ENCODE measurements at places on chromosomes 13 and 19.

DNA sequence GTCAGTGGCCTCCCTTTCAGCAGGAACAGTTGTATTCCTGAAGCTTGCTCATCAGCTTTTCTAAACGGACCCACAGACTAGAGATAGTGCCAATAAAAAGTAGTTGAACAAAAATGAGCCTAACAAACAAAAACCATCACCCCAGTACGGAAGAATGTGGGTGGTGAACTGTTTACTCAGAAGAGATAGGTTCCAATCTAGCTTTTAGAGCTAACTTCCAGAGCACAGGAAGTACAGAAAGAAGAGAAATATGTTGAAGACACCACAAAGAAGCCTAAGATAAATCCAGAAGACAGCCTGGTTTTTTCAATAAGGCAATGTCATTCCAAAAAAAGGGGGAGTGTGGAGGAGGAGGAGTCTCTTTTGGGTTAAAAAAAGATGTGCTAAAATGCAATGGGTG, 2.8 kb upstream of the LMO7 start:
- DNase-seq: no peak

DNA sequence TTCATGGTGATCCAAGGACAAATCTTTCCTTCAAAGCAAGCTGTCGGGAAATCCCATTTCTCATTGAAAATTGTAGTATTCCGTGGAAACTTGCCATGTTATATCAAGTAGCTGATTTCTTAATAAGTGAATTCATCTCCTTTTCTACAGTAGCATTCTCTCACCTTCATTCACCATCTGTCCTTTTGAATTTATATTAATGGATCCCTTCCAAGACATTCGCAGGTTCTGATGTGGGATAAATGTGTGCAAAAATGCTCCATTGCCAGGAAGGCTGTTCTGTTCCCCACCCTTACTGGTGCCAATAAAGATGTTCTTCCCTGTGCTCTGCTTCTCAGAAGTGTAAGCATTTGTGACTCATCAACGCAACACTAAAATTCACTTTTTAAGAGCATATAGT, 36.2 kb downstream of the AMER2 start:
- no peak for DNase-seq

DNA sequence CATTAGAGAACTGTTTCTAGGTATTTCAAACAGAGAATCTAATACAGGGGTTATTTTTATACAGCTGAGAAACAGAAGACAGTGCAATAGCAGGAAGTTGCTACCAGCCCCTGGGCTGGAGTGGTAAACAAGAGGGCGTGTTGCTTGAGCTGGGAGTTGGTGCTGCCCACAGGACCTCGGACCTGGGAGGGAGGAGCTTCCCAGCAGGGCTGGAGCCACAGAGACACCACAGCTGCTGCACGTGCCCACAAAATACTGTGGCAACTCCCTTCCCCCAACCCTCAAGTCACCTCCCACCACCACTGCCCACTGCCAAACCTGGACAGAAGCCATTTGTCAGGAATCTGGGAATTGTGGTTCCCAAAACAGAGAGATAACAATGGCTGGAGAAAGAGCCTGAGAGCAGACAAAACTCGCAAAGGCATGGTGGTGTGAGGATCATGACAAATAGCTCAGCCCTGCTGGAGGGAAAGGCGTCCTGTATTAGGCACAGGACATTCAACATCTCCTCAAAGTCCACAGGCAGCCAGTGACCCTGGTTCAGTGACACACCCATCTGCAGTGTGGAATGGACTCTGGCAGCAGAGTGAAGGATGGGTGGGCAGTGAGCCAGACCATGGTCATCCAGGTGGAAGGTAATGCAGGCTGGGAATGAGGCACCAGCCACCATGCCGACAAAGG, 57.2 kb downstream of the SPATA13 start:
- DNase-seq: no peak

DNA sequence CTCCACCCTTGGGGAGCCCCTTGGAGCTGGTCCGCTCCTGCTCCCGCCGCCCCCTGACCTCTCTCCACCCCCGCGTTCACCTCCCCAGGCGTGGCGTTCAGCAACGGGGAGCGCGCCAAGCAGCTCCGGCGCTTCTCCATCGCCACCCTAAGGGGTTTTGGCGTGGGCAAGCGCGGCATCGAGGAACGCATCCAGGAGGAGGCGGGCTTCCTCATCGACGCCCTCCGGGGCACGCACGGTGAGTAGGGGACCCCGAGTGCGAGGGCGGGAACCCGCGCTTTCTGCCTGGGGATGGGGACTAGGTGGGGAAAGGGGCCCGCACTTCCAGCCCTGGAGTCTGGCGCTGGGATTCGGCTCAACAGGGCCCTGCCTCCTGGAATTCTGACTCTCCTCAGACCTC, 1.7 kb downstream of the CYP2A13 start:
- no peak for DNase-seq

DNA sequence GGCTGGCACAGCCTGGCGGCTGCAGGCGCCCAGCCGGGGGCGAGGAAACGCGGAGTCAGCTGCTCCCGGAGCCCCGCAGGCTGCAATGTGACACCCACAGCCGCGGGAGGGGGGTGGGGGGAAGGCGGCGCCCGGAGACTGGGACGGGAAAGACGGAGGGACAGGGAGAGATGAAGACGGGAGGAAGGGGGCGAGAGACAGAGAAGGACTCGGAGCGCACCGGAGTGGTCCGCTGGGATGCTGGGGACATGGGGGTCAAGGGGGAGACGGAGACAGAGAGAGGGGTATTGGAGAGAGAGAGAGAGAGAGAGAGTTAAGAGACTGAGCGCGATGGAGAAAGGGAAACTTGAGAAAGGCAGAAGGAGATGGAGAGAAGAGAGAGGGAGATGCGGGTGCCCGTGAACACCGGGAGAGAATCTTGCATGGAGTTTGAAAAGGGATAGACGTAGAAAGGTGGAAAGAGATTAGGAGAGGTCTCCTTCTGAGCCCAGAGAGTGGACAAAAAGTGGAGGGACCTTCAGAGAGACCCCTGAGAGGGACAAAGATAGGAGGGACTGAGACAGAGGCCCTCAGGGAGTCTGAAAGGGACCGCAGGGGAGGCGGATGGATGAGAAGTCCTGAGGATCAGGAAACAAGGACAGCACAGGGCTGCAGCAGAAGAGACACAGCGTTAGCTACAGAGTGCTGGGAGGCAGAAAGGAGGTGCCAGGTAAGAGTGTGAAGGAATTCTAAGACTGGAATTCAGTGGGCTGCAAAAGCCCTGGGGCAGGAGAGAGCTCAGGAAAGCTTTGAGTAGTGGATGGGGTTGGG, 1.0 kb downstream of the SCN1B start:
- DNase-seq: no peak

- no peak for DNase-seq
These were observed 338.2 kb downstream of the UQCRFS1 start for GRCh38 chr19:28874742-28875141.

- DNase-seq: no peak
These were observed 13.5 kb upstream of the PLA2G4C start for GRCh38 chr19:48123907-48124651.

DNA sequence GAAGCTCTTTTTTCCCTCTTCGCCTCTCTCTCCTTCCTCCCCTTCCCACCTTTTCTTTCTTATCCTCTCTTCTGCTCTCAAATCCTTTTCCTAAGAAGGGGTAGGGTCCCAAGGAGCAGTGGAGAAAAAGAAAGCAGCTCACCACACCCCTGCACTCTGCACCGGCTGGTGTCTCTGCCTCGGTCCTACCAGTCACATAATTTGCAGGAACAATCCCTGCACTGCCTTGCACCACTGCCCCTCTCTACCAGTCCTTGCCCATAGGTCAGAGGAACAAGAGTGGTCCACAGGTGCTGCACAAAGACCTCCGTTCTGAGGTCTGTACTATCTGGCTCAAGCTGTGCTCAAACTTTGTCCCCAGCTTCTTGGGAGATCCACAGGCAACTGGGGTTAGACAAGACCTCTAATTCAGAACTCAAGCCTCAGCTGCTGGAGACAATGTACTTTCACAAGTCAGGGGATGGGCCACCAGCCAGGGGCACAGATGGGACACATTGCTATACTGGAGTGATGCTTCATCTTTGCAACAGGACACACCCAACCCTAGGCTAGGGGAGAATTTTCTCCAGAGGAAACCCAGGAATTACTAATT, 125.4 kb upstream of the ZNF507 start:
- DNase-seq: no peak

- DNase-seq: no peak
These were observed 53.0 kb downstream of the ZAR1L start for GRCh38 chr13:32262165-32262564.

- no peak for DNase-seq
These were observed 44.3 kb upstream of the N4BP2L1 start for GRCh38 chr13:32472194-32472621.

DNA sequence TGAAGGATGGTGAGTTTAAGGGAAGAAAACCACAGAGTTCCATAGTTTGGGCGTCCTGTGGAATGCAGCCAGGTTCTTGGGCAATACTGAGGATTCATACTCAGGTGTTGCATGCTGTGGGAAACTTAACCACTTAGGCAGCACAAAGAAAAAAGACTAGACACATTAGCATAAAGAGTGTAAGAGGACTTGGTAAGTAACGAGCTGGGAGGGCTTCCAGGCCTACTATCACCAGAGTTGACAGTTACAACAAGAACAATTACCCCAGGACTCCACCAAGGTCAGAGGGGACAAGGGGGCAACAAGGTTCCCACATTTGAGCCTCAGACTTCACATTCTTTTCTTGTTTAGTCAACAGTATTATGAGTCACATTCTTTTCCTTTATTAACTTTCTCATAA, 33.2 kb downstream of the KCTD12 start:
- DNase-seq: no peak

GRCh38 chr13:93847162-93847561, 620.6 kb downstream of the GPC6 start:
- DNase-seq: no peak

- no peak for DNase-seq
These were observed 122.6 kb downstream of the ATP11A start for GRCh38 chr13:112812306-112813055.

DNA sequence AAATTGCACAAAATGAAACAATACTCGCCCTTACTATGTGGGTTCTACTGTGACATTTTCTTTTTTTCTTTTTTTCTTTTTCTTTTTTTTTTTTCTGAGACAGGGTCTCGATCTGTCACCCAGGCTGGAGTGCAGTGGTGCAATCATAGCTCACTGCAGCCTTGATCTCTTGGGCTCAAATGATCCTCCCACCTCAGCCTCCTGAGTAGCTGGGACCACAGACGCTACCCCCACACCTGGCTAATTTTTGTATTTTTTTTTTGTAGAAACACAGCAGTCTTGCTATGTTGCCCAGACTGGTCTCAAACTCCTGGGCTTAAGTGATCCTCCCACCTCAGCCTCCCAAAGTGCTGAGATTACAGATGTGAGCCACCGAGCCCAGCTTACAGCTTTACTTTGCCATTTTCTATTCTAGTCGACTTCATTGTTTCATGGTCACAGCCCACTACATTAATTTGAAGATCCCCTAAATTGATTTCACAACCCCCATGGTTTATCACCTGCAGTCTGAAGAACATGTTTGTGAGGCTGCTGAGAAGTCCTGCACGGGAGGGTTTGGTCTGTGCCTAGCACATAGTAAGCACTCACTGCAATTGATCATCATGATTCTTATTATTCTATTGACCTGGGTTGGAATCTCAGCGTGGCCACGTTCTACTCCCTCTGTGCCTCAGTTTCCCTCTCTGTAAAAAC, 3.8 kb downstream of the BCL3 start:
- no peak for DNase-seq

- no peak for DNase-seq
These were observed 42.3 kb upstream of the MEDAG start for GRCh38 chr13:30863796-30864195.

DNA sequence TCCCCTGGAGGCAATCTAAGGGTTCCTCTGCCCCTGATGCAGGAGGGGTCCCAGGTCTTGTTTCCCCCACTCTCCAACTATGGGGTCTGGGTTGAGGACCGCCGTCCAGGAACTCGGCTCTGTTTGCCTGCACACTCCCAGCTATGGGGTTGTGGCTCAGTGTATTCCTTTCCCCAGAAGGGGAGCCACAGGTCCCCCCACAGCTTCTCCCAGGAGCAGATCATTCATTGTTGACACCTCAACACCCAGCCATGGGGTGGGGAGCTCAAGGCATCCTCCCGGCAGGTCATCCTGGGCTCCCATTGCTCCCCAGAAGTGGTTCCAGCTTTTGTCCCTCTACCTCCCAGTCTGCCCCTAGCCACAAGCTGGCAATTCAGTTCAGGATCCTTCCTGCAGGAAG, 975 bp downstream of the ZNF358 start:
- DNase-seq: no peak

GRCh38 chr19:36152352-36153091, at the start of gene COX7A1:
Gene COX7A1, minus strand, starts transcription at chr19:36152447. Its CDS starts 40 bp downstream, at chr19:36152407.
- no peak for DNase-seq

DNA sequence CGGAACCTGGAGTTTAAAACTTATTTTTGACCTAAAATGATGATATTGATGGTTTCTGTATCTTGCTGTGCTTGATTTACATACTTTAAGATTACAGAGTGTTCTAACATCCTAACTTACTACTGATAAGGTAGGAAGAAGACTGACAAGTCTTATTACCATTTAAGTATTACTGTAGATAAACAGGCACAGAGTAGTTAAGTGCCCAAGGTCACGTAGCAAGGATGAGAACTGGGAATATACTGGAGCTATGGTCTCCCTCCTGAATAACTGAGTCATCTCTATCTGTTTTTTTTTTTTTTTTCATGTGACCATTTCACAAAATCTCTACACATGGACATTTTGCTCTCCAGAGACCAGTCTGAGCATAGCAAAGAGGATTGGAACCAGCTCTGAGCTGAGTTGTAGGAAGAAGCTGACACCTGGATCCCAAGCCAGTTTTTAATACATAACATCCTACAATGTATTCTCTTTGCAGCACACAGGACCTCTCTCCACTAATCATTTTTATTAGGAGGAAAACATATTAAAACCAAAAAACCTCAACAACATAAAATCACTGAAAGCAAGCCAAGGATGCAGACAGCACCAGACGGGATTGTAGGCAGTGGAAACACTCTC, 173.5 kb downstream of the DNAJC15 start:
- no peak for DNase-seq

- DNase-seq: no peak
These were observed 133.4 kb downstream of the ENOX1 start for GRCh38 chr13:43653395-43653794.

DNA sequence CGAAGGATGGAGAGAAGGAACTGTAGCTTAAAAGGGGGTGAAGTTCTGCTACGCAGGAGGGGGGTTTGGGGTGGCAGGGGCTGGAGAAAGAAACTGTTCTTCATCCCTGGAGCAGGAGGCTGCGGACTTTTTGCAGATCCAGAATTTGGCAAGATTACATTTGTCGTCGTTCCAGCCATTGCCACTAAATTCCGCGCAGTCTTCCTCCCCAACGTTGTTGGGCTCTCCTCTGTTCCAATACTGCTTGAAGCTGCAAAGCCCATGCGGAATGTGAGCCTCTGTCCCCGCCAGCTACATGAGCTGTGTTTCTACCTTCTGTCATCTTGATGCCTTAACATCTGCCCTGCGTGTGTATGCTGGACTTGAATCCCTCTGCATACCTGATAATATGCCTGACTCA, 4.3 kb downstream of the CD209 start:
- DNase-seq: no peak

GRCh38 chr13:30857018-30857417, 49.1 kb upstream of the MEDAG start:
- DNase-seq: no peak

- no peak for DNase-seq
These were observed 23.0 kb downstream of the LCP1 start for GRCh38 chr13:46158983-46159382.
